ENCODE measurements at places on chromosomes 11 and 22.
A peak's percentile ranks its signal among the peaks of the same experiment; 100 is the strongest.

DNA sequence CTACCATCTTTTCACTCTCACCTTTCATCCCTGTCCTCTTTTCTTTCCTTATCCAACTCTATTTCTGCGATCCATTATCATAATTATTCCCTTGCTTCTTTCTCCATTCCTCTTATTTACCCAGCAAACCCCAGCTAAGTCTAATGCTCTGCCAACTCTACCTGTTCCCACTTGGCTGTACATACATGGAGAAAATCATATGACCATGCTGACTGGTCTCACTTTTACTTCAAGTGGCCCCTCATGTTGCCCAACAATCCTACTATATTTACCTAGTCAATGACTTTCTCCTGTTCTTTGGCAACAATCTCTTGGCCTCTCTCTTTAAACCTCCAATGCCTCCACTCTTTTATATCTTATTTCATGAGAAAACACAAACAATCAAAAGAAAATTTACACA is 94.1 kb downstream of the USP35 start:
- DNase-seq, result no peak

DNA sequence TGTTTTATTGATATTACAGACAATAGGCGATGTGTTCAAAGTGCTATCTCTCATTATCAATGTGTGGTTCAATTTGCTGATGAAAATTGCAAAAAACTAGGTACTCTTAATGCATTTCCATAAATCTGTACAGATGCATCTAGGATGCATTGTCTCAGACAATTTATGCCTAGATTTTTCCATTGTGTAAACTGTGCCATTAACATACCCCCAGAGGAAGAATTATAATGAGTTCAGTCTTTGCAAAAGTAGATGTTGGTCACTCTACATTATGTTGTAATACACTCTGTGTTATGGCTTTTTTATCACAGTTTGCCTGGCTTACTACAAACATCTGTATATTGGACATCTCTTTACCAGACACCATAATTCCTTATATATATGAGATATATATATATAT is 62.5 kb downstream of the EHF start:
- no peak for DNase-seq

- DNase-seq, result no peak
These were observed 326.5 kb downstream of the BUD13 start for GRCh38 chr11:116446048-116446941.

GRCh38 chr11:64025205-64025604 is 10.5 kb upstream of the FLRT1 start:
- no peak for DNase-seq

DNA sequence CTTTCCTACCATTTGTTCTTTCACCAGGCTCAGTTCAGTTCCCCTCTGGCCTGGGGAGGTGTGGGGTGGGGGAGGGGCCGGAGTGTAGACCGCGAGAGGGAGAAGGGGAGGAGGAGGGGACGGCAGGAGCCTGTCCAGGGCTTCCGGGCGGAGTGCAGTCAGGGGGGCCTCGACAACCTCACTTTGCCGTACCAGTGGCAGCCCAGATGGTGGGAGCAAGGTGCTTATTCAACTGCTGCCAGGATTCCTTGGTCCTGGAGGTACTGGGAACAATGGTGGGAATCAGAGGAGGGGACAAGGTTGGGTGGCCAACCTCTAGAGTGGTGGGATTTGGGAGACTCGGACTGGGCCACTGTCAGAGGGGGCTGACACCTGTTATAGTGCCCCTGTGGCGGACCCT is 1.2 kb downstream of the BACE1 start:
- DNase-seq, result peak; percentile 56

DNA sequence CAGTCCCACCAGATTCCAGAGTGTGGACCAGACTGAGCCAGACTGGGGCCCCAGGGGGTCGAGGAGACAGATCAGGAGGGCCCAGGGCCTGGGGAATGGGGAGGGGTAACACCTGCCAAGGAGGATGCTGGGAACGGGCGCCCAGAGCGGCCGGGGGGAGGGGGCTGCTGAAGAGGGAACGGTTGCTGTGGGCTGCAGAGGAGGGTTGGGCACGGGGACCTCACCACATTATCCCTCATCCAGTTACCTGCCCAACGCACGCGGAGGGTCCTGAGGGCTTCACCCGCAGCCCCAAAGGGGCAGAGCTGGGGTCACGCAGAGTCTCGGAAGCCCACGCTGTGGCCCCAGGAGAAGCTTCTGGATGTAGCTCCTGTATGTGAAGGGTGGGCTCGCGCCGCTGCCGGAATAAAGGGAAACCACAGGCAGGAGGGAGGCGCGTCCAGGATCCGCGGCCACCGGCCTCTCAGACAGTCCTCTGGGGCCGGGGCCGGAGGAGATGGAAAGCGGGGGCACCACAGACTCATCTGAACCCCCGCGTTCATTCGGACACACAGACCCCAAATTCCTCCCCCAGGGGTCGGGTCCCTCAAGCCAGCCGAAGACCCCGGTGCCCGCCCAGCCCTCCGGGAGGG is 866 bp upstream of the SELENOO start:
- no peak for DNase-seq

GRCh38 chr11:105923807-105924206 is 98.2 kb downstream of the MSANTD4 start:
- no peak for DNase-seq

DNA sequence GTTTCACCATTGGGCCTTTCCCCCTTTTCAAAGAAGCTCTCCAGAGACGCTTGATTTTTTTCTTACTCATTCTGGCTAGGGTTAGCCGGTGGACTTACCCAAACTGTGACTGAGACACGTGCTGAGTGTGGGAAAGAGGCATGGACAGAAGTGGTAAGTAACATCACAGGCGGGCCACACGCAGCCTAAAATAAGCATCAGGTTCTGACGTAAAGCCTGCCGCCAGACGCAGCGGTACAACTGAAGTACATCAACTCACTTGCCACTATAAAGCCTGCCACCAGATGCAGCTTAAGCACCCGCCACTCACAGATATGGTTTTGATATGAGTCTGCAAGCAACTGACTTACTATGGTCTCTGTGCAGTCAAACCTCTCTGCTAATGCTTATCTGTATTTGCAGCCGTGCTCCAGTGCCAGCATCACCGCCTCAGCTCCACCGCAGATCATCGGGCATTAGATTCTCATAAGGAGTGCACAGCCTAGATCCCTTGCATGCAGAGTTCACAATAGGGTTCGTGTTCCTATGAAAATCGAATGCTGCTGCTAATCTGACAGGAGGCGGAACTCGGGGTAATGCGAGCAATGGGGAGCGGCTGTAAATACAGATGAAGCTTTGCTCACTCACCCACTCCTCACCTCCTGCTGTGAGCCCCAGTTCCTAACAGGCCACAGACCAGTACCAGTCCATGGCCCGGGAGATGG is 58.8 kb downstream of the PHF21B start:
- DNase-seq, result no peak

DNA sequence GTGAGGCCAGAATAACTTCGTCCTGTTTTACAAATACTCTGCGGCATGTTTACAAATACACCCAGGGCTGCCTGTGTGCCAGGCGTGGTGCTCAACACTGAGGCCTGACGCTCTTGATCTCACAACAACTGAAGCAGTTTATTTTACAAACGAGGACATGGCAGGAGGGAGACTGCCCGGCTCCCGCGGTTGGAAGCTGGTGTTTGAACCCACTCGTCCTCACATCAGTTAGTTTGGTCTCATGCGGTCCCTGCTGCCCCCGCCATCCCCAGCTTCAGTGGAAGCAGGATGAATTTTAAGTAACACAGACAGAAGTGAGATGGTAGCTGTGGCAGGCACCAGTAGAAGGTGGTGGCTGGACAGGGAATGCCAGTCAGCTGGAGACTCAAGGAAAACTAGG is 16.4 kb downstream of the KIAA0930 start:
- DNase-seq, result no peak

DNA sequence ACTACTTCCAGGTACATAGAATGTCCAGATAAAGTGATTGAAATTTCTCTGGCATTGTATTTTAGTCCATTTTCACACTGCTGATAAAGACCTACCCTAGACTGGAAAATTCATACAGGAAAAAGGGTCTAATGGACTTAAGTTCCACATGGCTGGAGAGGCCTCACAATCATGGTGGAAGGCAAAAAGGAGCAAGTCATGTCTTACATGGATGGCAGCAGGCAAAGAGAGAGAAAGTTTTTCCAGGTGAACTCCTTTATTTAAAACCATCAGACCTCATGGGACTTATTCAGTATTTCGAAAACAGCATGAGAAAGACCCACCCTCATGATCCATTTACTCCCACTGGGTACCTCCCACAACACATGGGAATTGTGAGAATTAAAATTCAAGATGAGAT is 1359.7 kb upstream of the RAG2 start:
- no peak for DNase-seq

DNA sequence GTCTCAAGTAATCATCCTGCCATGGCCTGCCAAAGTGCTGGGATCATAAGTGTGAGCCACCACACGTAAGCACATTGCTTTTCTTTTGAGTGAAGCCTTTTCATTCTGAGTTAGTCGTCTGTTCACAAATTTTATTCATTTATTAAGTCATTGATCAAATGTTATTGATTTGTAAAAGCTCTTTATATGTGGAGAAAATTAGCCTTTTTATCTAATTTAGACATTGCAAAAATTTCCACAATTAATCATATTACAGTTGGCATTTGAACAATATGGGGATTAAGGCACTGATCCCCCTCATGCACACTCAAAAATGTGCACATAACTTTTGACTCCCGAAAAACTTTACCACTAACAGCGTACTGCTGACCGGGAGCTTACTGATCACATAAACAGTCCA is 7.5 kb upstream of the EMID1 start:
- no peak for DNase-seq

GRCh38 chr11:124902616-124903015 is 5.0 kb upstream of the ROBO4 start:
- DNase-seq, result no peak

DNA sequence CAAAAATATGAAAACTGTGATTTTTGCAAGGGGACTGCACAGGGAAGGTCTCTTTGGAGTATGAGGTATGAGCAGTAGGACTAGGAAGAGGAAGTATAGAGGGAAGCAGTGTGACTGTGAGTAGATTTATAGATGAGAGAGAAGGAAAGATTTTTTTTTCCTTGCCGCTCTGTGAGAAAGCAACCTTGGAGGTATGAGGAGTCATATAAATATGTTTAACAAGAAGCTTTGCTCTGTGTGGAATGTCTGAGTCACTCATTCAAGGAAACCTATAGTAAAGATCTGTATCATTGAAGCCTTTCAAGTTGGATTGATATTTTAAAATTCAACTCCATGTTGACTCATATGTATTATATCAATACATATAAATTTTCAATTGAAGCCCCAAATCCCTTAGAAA is 26.2 kb downstream of the DNHD1 start:
- DNase-seq, result no peak

DNA sequence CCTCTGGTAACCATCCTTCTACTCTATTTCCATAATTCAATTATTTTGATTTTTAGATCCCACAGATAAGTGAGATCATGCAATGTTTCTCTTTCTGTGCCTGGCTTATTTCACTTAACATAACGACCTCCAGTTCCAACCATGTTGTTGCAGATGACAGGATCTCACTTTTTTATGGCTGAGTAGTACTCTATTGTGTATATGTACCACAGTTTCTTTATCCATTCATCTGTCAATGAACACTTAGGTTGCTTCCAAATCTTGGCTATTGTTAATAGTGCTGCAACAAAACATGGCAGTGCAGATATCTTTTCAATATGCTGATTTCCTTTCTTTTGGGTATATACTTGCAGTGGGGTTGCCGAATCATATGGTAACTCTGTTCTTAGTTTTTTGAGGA is 286.4 kb upstream of the C11orf87 start:
- DNase-seq, result no peak

DNA sequence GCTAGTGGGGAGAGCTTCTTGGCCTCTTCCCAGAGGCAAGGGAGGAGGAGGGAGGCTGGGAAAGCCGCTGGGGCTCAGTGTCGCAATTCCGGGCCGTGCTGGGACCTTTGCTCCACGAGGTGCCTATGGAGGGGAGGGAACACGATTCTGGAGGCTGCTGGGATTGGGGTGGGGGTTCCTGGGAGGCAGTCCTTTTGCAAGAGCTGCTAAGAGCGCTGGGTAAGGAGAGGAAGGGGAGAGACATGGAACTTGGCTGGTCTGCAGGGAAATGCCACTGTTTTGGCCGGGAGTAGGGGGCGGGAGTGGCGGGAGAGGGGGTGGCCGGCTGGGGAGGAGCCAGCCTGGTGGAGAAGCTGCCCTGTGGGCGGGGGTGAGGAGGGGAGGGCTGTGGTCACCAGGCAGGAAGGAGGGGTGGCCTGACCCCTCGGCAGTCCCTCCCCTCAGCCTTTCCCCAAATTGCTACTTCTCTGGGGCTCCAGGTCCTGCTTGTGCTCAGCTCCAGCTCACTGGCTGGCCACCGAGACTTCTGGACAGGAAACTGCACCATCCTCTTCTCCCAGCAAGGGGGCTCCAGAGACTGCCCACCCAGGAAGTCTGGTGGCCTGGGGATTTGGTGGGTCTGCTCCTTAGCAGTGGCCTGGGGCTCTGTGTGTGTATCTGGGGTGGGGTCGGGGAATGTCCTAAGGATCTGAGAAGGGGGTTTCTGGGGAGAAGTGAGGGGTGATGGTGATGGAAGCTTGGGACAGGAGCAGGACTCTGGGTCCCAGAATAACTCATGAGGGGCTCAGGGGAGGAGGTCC is at the start of gene NR1H3:
NR1H3 (plus strand) TSS at position 480 of the 800 bp plus-strand sequence. CDS start 1,221 bp downstream, outside the sequence.
- peak; percentile 88 for DNase-seq

DNA sequence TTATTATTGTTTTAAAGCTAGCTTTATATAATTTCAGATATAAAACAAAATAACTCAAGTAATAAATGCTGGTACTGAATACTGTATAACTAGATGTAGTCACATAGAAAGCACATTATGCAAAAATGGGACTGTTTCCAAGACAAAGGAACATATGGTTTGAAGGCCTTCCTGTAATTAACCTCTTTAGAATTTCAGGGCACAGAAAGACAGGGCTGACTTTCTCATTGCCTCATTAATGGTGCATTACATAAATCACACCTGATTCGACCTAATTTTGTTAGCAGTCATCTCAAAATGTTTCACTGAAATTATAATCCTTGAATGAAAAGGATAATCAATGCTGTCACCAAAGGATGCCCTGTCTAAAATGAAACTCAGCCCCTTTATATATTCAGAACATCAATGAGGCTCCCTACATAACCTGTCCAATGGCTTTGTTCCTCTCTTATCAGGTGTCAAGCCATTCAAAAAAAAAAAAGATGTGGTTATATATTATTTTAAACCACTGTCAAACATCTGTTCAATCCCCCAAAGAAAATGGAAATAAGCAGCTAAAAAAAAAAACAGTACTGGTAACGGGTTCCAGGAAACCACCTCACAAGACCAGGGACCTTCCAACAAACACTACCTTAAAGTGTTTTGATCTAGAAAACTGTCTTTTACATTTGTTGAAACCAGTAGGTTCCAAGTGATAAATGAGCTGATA is 77.4 kb downstream of the FAM168A start:
- no peak for DNase-seq

DNA sequence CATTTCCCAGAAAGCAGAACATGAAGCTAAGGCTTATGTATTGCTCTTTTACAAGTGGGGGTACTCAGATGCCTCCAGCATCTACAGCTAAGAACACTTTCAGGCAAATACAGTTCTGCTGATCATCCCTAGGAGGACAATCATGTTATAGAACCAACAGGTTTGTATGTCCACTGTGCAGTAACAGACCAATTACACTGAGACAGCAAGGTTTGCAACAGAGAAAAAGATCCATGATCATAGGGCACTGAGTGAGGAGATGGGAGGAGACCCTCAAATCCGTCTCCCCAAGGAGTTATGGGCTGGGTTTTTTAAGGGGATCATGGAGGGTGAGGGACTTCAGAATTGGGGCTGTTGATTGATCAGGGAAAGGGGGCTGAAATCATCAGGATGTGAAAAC is 39.1 kb upstream of the GRK3 start:
- DNase-seq, result no peak

- DNase-seq, result no peak
These were observed 121.2 kb downstream of the PDE3B start for GRCh38 chr11:14764579-14765527.

GRCh38 chr11:72009156-72009555 is 10.4 kb downstream of the IL18BP start:
- no peak for DNase-seq

Data from right lobe of liver (tissue), 6 donors.